ENCODE measurements at places on chromosomes 7 and 10.

- DNase-seq, result no peak
Measured at GRCh38 chr10:49179699-49180443, 8.3 kb downstream of the TMEM273 start.

DNA sequence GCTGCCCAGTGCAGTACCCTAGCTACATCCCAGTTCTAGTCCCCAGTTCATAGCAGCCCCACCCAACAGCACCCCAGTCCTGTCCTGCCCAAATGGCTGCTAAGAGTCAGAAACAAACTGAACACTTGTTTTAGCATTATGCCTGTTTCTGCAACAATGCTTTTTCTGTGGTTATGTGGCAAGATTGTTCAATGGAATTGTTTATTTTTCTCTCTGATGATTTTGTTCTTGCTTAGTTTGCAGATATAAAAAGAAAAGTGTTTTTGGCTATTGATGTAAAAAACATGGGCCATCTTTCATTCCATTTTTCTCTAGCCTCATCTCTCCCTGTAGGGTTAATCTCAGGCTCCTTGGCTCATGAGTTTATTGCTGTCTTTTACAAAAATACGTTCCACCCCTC lies 42.5 kb downstream of the LRRC4 start:
- no peak for DNase-seq

DNA sequence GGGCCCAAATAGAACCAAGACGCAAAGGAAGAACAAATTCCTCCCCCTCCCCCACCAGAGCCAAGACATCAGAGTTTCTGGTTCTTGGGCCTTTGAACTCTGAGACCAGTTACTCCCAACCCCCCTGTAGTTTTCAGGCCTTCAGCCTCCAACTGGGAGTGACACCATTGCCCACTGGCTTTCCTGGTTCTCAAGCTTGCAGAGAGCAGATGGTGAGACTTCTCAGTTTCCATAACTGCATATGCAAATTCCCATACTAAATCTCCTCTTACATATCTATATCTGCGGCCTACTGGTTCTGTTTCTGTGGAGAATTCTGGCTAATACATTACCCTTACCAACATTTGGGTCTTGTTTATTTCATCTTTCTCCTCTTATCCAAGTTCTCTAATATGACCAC lies 762.9 kb downstream of the GRM8 start:
- DNase-seq, result no peak

- no peak for DNase-seq
Measured at GRCh38 chr10:71218046-71218650, 5.8 kb downstream of the UNC5B start.

DNA sequence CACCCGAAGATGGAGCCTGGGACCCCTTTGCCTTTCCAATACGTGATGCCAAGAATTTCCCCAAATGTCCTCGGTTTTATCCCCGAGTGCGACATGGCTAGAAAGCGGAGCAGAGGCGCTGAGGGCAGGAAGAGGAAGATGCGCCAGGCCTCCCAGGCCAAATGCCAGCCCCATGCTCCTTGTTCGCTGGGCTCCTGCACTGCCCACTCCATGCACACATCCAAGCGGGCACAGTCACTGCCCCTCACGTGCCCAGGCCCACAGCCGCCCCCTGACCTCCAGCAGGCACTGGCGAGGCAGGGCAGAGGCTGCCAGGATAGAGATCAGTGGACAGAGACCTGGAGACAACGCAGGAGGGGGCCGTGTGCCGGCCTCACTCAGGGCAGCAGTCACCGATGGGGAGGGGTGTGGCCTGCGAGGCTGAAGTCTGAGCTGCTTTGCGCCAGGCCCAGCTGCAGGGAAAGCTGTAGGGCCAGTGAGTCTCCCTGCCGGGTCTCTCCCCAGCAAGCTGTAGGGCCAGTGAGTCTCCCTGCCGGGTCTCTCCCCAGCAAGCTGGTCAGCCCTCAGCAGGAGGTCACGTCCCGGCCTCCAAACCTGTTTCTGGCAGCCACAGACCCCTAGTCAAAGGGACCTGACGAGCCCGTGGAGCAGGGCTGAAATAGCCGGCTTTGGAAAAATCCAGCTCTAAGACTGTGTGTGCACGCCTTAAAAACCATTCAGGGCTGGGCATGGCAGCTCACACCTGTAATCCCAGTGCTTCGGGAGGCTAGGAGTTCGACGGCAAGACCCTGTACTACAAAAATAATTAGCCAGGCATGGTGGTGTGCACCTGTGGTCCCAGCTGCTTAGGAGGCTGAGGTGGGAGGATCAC lies 100.6 kb upstream of the DIP2C start:
- DNase-seq, result no peak

- no peak for DNase-seq
Measured at GRCh38 chr7:93883078-93883916, 7.3 kb downstream of the TFPI2 start.

- DNase-seq, result no peak
Measured at GRCh38 chr7:17599733-17600339, 301.4 kb downstream of the AHR start.

- no peak for DNase-seq
Measured at GRCh38 chr10:12965571-12965970, 35.9 kb downstream of the CCDC3 start.

All from stimulated activated CD8-positive, alpha-beta memory T cell treated with anti-CD3 and anti-CD28 coated beads, Interleukin-2, amount 100 ng/mL, for 48 hours (primary cell).